Hematopoietic multipotent progenitor cell treated with erythropoietin and hydrocortisone succinate and interleukin-3 and kit ligand, for 4 days (in vitro differentiated cells): ENCODE measurements at places on chromosomes 13 and 19.

DNA sequence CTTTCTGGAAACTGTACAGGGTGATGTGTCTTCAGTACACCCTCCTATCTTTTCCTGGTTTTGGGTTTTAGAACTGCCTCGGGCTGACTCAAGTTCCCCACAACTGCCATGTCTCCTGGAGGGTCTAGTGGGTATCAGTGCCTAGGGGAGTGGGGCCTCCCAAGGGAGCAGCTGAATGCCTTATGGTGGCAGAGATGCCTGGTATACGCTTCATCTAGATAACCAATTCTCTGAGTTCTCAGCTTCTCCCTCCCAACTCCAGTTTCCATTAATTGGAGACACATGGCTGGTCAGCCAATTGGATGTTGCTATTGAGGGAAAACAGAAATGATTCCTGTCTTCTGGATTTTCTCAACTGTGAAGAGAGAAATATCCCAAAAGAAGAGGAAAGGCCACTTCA lies 12.8 kb downstream of the ZNF439 start:
- DNase-seq: no peak

DNA sequence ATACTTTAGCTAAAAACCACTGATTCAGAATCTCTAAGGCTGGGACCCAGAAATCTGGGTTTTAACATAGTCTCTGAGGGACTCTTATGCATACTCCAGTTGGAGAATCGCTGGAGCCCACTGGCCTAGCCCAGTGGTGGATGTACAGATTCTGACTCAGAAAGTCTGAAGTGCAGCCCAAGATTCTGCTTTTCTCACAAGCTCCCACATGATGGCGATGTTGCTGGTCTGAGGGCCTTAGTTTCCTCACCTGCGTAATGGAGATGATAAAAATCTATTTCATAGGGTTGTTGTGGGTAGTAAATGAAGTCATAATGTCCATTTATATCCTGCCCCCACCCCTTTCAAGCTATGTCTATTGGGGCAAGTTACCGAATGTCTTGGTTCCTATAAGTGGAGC lies 7.7 kb upstream of the CDADC1 start:
- peak; percentile 72 for DNase-seq

DNA sequence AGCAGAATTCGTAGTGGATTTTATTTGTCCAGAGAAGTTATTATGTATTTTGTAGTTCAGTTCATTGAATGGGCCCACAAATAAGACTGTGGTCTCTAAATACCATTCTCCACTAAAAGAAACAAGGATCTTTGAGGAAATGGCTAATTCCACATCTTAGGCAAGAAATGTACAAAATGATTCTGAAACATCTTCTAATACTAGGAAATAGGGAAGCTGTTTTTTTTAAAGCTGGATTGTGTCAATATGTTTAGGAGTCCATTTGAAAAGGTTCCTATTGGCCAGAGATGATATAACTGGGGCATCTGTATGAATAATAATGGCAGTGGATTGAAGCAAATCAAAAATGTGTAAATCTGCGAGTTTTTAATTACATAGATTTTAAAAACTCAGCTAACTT lies 88.5 kb upstream of the SIAH3 start:
- DNase-seq: no peak

- no peak for DNase-seq
These were observed 135.5 kb upstream of the EDNRB start for GRCh38 chr13:78054157-78054556.

- DNase-seq: peak; percentile 94
These were observed 10.2 kb upstream of the JSRP1 start for GRCh38 chr19:2266183-2266993.

DNA sequence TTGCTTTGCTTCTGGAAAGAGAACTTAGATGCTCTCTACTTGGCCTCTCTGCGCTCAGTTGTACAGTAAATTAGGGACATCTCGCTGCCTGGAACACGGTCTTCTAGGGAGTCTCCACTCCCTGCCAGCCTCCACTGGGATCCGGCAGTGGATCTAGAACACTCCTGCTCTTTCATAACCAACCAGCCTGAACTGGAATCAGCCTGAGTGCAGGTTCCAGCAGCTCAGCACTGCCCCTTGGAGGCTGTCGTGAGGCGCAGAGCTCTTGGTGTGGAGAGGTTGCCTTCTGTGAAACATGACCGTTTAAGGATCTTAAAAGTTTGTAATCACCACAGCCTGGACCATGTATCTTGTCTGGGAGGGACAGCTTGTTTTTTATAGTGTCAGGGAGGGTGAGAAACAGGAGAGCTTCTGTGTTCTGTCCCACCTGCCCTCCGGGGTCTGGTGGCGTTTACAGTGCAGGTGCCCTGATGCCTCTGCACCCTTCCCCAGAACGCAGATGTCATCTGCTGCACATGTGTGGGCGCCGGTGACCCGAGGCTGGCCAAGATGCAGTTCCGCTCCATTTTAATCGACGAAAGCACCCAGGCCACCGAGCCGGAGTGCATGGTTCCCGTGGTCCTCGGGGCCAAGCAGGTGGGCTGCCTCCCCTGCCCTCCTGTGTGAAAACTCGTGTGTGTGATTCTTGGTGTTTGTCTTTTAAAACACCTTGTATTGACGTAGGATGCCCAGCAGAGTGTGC lies 24.8 kb downstream of the UPF1 start:
- no peak for DNase-seq

GRCh38 chr13:37934339-37935191 lies 65.0 kb upstream of the TRPC4 start:
- no peak for DNase-seq

- no peak for DNase-seq
These were observed 129.7 kb downstream of the KDM4B start for GRCh38 chr19:5098646-5099045.

- peak; percentile 76 for DNase-seq
These were observed 27.0 kb downstream of the SAE1 start for GRCh38 chr19:47157431-47158321.

DNA sequence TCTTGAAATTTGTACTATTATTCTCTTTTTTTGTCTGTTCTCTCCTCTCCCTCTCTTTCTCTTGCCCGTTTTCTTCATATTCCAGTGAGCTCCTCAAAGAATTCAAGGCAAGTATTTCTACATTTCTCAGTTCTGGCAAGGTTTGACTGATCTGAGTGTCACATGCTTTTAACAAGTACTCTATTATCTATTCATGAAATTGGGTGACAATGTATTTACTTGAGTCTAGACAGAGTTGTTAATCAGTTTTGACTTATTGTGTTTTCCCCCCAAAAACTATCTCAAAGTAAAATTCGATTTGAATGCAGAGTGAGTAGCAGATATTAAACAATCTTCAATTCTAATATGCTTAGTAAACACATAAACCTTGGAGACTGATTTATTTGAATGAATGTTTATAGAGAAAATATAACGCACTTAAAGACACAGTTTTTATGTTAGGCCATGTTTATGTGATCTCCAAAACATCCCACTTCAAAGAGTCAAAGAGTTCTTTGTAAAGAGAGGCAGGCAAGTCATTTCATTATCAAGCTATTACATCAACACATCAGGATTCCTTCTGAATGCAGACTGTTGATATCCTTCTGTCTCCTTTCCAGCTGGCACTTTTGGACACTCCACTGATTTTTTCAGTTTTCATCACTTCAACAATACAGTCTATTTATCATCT lies 166.6 kb downstream of the SLITRK6 start:
- DNase-seq: no peak

GRCh38 chr19:46725036-46725820 lies 8.3 kb upstream of the PRKD2 start:
- no peak for DNase-seq

DNA sequence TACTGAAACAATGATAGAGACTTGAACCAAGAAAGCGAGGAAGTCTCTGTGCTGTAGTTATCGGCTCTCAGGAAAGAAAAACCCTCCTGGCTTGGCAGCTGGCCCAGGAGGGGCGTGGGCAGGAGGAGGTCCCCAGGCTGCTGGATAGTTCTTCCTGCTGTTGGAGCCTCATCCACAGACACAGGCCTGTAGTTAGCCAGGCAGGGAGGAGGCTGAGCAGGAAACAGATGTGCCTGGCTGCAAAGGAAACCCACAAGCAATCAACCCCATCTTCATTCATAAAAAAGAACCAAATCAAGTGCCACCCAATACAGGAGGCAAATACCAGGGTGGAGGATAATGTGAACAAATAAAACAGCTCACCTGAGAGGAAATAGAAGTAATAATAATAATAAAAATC lies 86.2 kb downstream of the IRS2 start:
- peak; percentile 99 for DNase-seq

GRCh38 chr13:29454931-29455481 lies 140.5 kb downstream of the SLC7A1 start:
- DNase-seq: peak; percentile 24

- no peak for DNase-seq
These were observed 27.0 kb downstream of the TEX29 start for GRCh38 chr13:111347438-111347837.

DNA sequence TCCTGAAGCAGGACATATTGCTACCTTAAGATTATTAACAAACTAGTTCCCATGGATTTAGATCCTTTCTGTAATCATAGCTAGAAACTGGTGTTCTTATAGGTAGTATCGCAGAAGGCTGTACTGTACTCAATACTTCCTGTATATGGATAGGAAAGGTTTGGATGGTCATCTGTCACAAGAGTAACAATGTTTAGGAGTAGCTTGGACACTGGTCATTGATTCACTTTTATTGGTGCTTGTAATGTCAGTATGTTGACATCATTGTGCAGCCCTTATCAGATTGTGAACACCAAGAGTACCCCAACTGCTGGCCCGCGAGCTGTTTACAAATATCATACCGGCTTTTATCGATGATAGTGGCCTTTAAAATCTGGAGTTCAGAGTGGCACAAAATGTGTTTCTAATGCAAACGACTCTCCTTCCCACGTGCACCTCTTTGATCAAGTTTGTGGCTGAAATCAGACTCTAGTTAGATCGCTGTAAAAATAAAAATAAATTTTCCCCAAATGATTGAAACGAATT lies 605 bp upstream of the CDK8 start:
- DNase-seq: no peak

DNA sequence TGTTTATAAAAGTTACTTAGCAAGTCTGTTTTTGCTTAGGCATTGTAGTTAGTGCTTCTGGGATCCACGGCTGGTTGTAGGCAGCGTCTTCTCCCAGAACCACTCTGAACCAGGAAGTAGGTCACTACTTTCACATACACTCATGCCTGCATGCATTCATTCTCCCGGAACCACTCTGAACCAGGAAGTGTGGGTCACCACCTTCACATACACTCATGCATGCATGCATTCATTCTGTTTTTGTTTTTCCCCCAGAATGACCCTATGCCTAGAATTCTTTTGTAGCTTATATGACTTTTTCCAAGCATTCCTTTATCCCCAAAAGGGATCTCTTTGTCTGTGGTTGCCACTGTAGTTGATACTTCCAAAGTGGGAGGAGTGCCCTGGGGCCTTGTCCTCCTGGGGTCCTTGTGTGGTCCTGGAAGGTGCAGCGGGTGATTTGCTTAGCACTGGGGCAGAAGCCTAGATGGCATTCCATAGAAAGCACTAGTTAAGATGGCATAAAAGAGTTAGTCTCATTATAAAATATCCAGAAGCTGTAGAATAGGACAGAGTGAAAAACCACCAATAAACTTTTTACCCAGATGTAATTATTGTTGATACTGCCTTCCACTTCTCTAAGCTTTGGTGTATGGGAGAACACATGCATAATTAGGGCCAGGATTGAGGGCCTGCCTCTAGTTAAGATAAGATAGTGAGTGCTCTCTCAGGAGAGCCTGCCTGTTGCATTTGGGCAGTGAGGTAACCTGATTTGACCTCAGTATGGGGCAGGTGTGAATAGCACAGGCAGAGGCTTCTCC lies 68.6 kb upstream of the TEX29 start:
- peak; percentile 4 for DNase-seq

DNA sequence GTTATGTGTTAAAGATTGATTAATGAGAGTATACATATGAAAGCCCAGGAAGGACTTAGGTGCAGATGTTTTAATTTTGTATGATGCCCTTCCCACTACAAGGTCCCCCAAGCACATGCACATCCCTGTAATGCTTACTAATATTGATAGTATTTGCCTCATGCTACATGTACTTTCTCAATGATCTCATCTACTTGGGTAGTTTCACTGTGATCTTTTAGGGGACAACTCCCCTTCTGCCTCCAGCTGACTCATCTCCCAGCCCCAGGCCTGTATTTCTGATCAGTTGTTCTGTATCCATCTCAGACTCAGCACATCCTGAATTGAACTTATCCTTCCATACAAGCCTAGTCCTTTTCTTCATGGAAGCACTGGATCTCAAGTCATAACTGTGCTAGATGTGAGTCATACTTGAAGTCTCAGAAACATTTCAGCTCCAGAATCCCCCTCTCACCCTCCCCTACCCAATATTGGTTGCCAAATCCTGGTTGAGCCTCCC lies 49.4 kb upstream of the INTS6 start:
- no peak for DNase-seq

- DNase-seq: no peak
These were observed 15.1 kb upstream of the CEBPG start for GRCh38 chr19:33358408-33358807.

DNA sequence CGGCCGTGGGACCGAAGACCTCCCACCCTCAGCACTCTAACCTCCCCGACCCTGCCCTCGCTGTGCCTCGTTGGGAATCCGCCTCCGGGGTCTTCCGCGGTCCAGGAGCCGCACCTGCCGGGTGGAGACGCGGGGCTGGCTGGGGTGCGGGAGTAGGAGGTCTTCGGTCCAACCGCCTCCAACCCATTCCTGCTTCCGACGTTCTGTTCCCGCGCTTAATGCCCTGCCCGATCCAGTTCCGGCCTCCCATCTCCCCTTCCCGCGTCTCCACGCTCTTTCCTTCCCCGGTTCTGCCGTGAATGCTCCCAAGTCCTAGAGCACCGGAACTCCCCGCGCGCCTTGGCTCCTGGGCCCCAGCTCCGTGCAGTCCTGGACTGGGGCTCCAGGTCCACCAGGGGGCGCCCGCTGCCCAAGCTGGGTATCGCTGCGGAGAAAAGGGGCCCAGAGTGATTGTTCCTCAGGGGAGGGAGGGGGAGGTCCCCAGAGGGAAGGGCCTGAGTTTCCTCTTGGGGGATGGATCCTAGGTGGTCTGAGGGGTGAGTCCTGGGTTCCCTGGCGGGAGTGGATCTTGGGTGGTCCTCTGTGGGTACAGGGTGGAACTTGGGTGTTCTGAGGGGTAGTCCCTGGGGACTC lies 14.1 kb upstream of the TNFSF9 start:
- DNase-seq: peak; percentile 95

DNA sequence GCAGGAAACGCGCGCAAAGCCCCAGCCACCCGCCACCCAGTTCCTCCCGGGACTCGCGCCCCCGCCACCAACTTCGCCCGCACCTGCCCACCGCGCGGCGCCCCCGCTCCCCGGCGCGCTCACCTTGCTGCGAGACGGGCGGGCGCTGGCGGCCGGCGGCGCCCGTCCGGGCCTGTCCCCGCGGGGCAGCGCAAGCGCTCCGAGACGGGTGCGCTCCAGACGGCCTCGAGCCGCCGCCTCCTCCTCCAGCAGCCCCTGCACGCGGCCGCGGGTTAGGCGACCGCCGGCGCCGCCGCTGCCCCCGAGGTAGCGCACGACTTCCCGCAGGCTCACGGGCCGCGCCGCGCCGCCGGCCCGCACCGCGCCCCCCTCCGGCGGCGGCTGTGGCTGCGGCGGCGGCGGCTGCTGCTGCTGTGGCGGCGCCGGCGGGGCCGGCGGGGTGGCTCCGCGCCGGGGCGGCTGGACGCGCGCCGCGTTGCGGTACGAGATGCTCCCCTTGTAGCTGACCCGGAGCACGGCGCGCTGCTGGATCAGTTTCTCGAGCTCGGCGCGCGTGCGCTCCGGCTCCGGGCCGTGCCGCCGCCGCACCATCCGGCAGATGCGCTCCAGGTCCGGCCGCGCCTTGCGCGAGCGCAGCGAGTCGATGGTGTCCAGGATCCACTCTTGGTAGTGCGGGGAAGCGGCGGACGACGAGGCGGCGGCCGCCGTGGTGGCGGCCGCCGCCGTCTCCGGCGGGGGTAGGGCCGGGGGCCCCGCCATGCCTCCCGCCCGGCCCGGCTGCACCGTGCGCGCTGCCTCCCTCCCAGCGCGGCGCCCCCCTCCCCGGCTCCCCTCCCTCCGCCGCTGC lies 666 bp downstream of the SAMD1 start:
- peak; percentile 77 for DNase-seq
